ENCODE measurements at places on chromosomes 12 and 14.
A peak's percentile ranks its signal among the peaks of the same experiment; 100 is the strongest.

DNA sequence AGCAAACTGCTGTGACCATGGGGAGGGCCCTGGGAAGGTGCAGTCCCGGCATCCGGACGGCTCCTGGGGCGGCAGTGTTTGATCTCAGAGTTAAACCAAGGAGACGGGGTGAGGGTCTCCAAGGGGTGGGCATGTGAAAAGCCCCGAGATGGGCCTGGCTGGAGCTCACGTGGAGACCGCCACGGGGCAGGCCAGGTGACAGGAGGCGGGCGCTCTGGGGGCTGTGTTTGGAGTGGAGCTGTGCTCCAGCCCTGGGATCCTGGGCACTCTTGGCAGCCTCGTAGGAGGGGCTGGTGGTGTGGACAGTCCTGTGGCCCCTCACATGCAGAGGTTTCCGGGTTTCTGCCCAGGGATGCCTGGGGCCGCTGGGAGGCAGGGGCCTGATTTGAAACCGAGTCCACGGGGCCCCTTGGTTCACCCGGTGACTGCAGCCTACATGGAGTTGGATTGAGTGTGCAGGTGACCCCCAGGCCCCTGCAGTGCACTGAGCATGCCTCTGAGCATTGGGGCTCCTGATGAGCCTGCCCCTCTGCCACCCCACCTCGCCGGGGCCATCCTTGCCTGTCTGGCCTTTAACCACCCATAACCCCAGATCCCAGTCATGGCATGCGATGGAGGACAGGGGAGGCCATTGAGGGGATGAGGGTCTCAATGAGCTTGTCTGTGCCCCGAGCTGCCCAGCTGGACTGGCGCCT, 8.4 kb downstream of the KIF26A start:
- no peak for DNase-seq

DNA sequence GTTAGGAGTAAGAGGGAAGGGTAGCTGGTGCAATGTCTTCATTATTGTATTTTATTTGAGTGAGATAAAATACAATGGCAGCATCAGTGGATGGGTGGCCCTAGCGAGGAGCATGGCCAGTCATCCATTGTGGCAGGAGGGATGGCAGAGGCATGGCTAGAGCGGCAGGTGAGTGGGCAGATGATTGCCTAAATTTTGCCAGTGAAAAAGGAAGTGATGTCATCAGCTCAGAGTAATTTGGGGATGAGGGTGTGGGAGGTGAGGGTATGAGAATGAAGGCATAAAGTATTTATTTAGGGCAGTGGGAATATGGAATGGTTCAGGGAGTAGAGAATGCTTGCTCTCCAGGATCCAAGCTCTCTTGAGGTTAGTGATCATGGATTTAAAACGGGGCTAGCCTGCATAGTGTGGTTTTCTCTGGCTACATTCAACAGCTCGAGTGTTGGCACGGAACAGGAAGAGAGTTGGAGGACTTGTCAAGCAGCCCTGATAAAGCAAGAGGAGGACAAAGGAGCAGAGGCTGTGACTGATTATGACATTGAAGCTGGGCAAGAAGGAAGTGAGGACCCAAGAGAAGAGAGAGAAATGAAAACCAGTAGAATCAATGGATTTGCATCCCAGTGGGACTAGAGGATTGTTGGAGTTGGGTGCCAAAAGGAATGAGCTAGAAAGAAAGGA, 18.7 kb upstream of the SERPINA6 start:
- peak; percentile 13 for DNase-seq

- DNase-seq, result peak; percentile 72
Observed at GRCh38 chr14:77067632-77068516, 30.2 kb upstream of the CIPC start.

GRCh38 chr12:43891856-43892574, 56.1 kb downstream of the TMEM117 start:
- no peak for DNase-seq

DNA sequence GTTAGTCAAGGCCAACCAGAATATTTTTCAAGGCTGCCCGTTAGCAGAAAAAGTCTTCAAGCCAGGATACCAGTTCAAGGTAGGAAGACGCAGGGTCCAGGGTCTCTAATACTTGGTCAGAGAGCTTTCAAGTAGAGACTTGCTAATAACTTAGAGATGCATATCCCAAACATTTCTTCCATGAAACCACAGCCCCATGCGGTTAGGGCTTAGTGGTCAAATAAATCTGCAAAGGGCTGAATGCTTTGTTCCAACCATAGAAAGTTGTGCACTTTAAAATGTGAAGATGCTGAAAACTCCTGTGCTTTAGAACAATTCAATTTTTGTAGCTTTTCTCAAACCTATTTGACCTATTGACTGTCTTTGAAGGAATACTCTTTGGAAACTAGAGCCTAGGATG, 208.9 kb downstream of the PIK3C2G start:
- DNase-seq, result no peak

- DNase-seq, result no peak
Observed at GRCh38 chr12:46609273-46609623, 216.5 kb downstream of the SLC38A4 start.

GRCh38 chr12:90801776-90802175, 153.2 kb downstream of the CCER1 start:
- no peak for DNase-seq

DNA sequence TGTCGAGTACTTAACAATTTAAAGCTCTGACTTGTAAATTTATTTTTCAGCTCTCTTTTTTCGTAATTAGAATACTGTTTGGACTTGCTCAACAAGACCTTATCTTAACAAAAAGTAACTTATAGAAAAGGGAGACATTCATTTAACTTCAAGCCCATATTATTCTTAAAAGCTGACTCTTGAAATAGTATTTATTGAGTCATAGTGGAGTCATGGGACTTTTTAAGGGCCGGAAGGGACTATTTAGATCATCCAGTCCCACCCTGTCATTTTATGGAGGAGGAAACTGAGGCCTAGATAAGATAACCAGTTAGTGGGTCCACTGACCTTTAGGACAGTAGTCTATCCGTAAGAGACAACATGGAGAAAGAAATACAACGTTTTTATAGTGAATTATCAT, 1.5 kb downstream of the RAP1B start:
- DNase-seq, result no peak

- DNase-seq, result no peak
Observed at GRCh38 chr14:38366374-38366773, 110.5 kb upstream of the CLEC14A start.

GRCh38 chr12:401235-402028, at the start of gene CCDC77:
TSS of gene CCDC77 (plus strand) at chr12:401644. CDS start at chr12:409384, 7,740 bp downstream.
- peak; percentile 94 for DNase-seq

GRCh38 chr12:68812553-68813241, 4.7 kb downstream of the MDM2 start:
- no peak for DNase-seq

- no peak for DNase-seq
Observed at GRCh38 chr12:112973011-112973735, 5.1 kb upstream of the OAS2 start.

DNA sequence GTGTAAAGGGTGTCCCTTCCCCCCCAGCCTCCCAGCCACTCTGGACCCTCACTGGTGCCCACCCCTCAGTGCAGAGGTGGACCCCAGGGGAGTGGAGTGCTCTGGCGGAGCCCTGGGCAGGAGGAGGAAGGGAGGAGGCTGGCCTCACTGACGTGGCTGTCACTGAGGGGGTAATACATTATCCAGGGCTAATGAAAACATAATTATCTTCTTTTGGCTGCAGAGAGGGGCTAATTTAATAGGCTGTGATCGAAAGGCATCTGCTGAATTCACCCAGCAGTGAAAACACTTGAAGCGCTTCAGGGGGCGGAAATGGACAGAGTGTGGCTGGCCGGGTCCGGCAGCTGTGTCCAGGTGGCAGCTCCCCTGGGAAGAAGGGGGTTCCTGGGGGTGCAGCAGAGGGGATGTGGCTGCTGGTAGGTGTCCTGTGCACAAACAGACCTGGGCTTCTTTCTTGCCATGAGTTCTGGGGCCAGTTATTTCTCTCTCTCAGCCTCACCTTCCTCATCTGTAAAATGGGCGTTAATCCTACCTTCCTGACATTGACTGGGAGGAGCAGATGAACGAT, 3.7 kb upstream of the NOS1 start:
- DNase-seq, result no peak

DNA sequence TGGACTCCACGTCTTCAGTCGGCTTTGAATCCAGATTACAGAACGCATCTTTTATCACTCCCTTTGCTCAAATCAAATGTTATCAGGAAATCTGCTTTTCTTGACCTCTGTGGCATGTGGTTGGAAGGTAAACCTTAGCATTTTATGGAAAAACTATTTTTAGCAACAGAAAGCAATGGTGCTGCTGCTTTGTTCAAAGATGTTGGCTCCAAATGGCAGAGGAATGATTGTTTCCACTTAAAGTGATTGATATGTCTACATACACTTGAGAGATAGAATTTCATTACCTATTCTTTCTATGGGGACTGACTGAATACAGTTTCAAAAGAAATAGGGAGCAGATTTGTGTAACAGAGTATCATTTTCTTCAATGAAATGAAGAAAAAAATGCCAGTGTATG, 761.2 kb downstream of the NOVA1 start:
- no peak for DNase-seq

All from stimulated activated CD4-positive, alpha-beta T cell treated with anti-CD3 and anti-CD28 coated beads, Interleukin-15, amount 100 ng/mL, for 24 hours (primary cell).